ENCODE measurements at places on chromosomes 3 and 15. TPM values are rescaled to one million over a fixed set of nuclear protein-coding genes. Genes with fewer than 3 reads are reported as not detected.

The TGM4 gene
- total RNA-seq = 1.3 TPM

The ALDH1A3 gene
- total RNA-seq = 134 TPM

The CIB1 gene
- total RNA-seq = 61.2 TPM

The CCR3 gene
- total RNA-seq = not detected

The FGD5 gene
- total RNA-seq = not detected

The OR5AC2 gene
- not detected for total RNA-seq

The CNTN3 gene
- 0.10 TPM for total RNA-seq

The UROC1 gene
- total RNA-seq = not detected

All from foreskin keratinocyte (primary cell).